Activated CD4-positive, alpha-beta T cell treated with anti-CD3 and anti-CD28 coated beads, Interleukin-2, amount 10 ng/mL, durations not matched to agents 7 days and 5 days (primary cell): ENCODE measurements at places on chromosomes 12 and 14.

- DNase-seq = no peak
Measured at GRCh38 chr12:72133497-72134055, 138.6 kb upstream of the TRHDE start.

GRCh38 chr12:25377469-25378177 lies 126.9 kb upstream of the KRAS start:
- DNase-seq = peak; percentile 54

DNA sequence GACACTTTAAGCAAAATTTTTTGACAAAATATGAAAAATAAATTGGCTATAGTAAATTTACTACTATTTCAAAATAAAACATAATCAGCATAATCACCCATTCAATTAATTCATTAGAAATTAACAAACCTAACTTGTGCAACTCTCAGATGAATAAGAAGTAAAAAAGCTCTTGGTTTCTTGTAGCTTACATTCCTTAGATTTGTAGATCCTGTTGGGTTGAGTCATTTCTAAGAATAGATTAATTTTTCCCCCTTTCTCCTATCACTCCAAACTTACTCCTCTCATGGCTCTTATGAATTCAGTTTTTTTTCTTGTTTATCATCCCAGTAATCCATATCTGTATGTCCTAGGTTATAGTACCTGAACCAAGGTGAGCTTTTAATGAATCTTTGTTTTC lies 230.9 kb upstream of the LRIG3 start:
- DNase-seq = no peak

- peak; percentile 52 for DNase-seq
Measured at GRCh38 chr12:1122786-1123185, 131.8 kb downstream of the ERC1 start.

DNA sequence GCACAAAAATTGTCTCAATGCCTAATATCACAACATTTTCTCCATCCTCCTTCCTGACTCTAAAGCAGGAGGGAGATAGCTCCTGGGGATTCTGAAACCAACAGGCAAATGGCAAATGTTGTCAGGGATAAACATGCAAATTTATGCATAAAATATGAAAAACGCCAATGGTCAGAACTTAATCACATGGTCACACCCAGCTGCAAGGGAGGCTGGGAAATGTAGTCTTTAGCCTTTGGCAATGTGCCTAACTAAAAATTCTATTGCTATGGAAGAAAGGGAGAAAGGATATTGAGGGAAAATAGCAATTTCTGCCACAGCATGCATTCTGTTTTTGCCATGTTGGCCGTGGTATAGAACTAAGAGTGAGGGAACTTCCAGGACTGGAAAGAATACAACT lies 11.7 kb upstream of the OASL start:
- DNase-seq = no peak

GRCh38 chr14:90703841-90704737 lies 112.1 kb downstream of the TTC7B start:
- DNase-seq = no peak

GRCh38 chr14:99058542-99058941 lies 213.5 kb downstream of the BCL11B start:
- no peak for DNase-seq
